ENCODE measurements at places on chromosomes 2 and 18.

DNA sequence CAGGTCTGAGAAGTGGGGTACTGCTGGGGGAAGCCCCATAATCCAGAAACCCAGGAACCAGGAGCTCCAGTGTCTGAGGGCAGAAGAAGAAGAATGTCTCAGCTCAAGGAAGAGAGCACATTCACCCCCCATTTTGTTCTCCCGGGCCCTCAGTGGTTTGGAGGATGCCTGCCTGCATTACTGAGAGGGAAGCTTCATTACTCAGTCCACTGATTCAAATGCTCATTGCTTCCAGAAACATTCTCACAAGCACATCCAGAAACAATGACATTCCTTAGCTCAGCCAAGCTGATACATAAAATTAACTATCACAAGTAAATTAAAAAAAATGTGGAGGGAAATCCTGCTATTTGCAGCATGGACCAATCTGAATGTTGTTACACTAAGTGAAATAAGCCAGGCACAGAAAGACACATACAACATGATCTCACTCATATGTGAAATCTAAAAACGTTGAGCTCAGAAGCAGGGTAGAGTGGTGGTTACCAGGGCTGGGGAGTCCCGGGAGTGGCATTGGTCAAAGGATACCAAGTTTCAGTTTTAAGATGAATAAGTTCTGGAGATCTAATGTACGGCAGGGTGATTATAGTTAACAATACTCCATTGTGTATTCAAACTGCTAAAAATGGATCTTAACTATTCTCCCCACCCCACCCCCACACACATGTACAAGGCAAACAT lies 459.3 kb downstream of the GALR1 start:
- DNase-seq: no peak

- DNase-seq: no peak
Observed at GRCh38 chr18:61943175-61943964, 50.6 kb upstream of the RNF152 start.

DNA sequence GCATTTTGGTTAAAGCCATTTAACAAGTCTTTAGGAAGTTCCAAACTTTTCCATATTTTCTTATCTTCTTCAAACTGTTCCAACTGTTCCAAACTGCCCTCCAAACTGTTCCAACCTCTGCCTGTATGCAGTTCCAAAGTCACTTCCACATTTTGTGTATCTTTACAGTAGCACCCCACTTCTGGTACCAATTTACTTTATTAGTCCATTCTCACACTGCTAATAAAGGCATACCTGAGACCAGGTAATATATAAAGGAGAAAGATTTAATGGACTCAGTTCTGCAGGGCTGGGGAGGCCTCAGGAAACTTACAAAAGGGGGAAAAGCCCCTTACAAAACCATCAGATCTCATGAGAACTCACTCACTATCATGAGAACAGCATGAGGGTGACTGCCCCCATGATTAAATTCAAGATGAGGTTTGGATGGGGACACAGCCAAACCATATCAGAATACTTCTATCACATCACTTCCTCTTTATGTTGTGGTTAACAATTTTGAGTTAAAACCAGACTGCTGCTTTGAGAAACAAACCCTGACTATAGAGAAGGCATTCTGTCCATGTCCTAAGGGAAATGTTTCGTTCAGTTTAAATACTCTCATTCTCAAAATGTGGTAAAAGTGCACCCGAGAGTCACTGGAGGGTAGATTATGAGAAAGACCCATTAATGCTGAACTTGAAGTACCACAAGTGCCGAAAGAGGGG lies 11.0 kb downstream of the IL18R1 start:
- no peak for DNase-seq

DNA sequence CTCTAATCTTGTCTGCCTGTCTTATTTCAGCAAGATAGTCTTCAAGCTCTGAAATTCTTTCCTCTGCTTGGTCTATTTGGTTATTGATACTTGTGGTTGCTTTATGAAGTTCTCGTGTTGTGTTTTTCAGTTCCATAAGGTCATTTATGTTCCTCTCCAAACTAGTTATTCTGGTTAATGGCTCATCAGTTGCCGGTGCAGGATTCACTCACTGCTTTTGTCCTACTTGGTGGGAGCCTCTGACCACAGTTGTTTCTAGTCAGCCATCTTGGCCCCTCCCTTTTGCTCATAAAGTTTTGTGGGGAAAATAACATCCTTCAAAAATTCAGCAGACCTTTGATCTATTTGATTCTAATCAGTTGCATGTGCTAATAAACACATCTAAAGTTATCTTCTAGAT lies 158.6 kb upstream of the PARD3B start:
- DNase-seq: no peak

DNA sequence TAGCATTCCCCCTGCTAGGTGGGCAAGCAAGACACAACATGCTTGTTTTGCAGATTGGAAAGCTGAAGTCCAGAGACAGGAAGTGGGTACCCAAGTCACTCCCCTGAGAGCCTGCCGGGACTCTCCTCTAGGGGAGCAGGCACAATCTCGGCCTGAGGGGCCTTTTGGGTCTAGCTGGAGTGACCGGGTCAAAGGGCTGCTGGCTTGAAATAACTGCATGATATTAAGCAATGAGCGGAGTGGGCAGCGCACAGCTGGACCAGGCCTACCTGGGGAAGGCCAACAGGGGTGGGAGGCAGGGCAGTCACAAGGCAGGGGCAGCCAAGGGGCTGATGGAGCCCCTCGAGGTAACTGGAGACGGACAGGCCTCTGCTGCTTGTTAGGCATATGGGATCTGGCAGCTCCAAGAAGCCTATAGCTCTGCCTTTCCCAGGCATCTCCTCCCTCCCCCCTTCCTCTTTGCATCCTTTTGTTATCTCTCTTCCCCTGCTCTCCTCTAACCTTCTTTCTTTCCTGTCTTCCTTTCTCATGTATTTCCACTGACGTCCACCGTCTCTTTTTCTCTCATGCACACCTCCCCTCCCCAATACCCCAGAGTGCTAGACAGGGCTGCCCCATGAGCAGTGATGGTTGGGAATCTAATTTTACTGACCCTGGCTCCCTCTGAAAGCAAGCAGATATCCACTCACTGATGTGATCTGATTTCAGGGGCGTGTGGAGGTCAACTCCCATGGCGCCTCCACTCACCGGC lies 237.5 kb downstream of the LOXHD1 start:
- no peak for DNase-seq

- no peak for DNase-seq
Observed at GRCh38 chr2:230928701-230929380, 3.8 kb upstream of the GPR55 start.

DNA sequence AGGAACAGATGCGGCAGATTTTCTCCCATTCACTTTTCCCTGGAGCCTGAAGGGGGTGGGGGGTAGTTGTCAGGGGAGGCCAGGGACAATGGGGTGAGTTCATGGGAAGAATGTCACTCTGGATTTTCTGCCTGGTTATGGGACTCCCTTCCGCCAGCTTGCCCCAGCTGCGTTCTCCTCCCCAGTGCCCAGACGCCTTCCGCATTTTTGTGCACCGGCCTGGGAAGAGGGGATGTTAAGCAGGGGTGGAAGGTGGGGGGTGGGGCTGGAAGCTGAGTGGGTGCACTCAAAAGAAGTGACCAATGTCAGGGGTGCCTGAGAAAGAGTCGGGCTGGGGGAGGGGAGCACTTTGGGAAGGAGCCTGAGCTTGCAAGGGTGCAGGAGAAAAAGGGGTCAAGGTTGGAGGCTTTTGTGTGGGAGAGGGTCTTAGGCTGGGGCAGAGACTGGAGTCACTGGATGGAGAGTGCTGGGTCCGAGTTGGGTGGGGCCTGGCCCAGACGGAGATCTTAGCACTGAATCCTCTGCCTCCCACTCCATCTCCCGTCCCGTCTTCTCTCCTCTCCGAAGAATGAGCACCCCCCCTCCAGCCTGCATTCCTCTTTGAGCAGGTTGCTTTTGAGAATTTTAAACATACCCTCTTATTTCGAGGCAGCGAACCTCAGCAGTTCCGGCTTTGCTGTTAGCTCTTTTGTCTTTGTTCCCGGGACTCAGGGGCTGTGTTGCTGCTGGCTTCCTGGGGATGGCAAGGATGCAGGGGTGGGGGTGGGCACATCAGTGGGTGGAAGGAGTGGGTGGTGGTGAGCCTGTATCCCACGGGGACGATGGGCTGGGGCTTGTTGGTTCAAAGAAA lies 2.7 kb downstream of the IGFBP2 start:
- no peak for DNase-seq

DNA sequence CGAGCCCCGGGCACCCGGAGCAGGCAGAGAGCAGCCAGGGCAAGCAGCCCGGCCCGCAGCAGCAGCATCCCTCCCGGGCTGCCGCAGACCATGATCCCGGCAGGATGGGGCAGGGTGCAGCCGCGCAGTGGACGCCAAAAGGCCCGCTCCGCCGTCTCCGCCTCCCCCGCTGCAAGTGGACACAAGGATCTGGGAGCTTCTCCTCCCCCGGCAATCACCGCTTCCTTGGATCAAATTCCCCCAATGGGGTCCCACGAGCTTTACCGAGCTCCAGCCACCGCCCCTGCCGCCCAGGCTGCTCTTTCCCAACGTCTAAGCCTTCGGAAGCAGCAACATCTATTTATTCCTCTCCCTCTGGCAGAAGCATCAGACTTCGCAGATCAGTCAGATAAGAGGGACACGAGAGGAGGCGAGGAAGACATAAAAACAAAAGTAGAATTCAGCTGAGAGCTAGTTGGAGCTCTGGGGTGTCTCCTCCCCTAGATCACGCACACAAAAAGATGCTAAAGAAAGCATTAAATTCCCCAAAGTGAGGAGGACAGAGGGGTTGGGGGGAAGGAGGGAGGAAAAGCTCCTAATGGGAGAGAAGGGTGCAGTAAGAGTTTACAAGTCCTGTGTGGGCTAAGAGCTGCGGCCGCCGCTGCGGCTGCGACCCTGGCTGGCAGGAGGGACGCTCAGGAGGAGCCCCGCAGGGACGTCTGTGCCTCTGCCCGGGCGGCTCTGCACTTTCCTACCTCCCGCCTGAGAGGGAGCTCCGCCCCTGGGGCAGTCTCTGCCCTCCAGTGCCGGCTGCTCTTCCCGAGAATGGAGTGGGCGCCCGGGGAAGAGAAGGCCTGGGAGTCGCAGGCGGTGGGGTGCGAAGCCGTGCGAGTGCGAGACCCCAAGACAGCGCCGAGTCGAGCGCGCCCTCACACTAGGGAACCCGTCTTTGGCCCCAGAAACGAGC lies at the start of gene FRZB:
TSS of gene FRZB (minus strand) at position 177 of the 946 bp plus-strand sequence. CDS start at position 92, 85 bp downstream.
- no peak for DNase-seq

GRCh38 chr2:177195194-177195593 lies 17.4 kb upstream of the HNRNPA3 start:
- no peak for DNase-seq

GRCh38 chr2:165238295-165238694 lies 919 bp upstream of the SCN2A start:
- no peak for DNase-seq

- DNase-seq: no peak
Observed at GRCh38 chr18:70165936-70166335, 39.6 kb downstream of the RTTN start.

DNA sequence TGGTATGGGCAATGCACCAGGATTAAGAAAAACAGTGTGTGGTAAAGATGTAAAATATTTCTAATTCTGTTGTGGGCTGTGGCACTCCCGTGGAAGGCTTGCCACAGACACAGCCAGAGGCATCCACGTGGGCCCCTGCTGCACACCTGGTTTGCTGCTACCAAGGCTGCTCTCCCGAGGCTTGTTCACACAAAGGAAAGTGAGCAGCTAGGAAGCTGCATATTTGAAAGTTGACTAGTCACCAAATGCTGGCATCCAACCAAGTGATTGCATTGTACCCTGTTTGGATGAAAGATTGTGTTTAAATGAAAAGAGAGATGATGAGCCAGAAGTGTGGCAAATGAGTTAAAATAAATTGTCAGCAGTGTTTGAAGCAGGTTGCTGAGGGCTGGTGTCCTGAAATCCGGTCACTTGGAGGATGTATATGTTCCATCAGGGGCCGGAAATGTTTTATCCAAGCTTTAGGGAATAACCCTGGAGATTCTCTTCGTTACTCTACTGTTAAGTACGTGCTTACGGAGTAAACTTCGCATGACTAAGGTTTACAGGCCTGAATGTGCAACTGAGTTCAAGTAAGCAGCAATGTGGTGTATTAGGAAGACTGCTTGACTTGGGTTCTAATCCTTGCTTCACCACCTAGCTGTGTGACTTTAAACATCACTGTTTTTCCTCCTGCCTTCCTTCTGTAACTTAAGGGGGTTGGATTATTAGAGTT lies 86.1 kb downstream of the MSH2 start:
- DNase-seq: no peak

DNA sequence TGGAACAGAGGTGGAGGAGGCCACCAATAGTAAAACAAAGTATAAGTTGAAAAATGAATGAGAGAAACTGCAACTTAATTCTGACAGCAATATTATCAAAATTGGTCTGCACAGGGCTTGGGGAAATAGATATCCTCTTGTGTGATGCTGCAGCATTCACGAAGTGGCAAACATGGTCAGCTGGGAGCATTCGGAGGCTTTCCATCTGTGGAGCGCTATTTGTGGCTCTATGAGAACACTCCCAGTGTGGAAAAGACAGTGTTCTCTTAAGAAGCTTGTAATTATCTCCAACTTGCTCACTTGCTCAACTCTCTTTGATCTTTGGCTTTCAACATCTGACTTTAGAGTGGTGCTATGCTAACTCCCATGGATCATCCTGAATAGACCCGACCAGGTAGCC lies 3.1 kb upstream of the FLACC1 start:
- no peak for DNase-seq

GRCh38 chr18:52216666-52217065 lies 123.3 kb upstream of the DCC start:
- no peak for DNase-seq

DNA sequence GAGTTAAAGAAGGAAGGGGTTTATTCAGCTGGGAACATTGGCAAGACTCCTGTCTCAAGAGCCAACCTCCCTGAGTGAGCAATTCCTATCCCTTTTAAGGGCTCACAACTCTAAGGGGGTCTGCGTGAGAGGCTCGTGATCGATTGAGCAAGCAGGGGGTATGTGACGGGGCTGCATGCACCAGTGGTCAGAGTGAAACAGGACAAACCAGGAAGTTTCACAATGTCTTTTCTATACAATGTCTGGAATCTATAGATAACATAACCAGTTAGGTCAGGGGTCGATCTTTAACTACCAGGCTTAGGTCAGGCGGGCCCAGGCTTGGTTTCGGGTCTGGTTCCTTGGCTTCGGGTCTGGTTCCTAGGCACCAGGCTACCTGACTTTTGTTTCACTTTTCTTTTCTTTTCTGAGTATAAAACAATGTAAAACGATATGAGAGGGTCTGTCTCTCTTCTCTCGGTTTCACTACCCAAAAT lies 30.1 kb upstream of the LIPG start:
- no peak for DNase-seq

DNA sequence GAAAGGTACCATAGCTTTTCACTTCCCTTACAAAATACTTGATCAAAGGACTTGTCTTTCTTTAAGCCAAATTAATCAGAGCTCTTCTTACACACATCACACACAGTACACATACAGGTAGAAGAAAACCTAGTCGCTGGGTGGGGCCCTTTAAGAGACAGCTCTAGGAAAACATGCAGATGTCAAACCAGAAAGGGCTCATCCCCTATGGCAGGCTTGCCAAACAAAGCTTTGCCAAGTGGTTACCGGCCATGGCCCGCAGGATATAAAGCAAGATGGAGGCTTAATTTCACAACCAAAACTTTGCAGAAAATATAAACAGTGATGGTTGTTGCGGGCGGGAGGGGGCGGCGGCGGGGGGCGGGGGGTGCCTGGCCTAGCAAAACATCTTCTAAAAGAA lies 2156.0 kb upstream of the PIK3C3 start:
- DNase-seq: peak; percentile 26
